ENCODE measurements at places on chromosomes 12 and 14. TPM values are rescaled to one million over a fixed set of nuclear protein-coding genes. Genes with fewer than 3 reads are reported as not detected.

Gene AJUBA
- 2.6 TPM for total RNA-seq

Gene TESPA1
- total RNA-seq, result 112 TPM

Gene FAR2
- 6.0 TPM for total RNA-seq

DNA sequence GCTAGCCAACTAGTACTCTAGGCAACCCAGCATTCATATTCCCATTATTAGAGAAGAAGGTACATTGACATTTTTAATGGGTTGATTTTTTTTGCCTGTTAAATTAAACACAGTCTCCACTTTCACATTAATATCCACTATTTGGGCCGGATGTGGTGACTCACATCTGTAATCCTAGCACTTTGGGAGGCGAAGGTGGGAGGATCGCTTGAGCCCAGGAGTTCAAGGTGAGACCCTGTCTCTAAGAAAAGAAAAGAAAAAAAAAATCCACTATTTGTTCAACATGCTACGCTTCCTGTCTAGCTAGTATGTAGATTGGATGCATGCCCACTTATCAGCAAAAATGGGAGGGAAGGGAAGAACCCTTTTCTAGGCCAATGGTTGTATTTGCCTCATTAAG lies 7.1 kb upstream of the CRADD start:
- no peak overlapping the region for H3K4me3 ChIP-seq
- no peak for DNase-seq
- peaks cover 10% of the 10 kb centered on the region for H3K27me3 ChIP-seq
- no peak overlapping the region for H3K27ac ChIP-seq
- H3K36me3 ChIP-seq, result peaks cover 4% of the 10 kb centered on the region
- peaks cover 15% of the 10 kb centered on the region for H3K4me1 ChIP-seq

Gene CCDC197
- total RNA-seq, result not detected
